ENCODE measurements at places on chromosomes 12 and 14.
A peak's percentile ranks its signal among the peaks of the same experiment; 100 is the strongest.

DNA sequence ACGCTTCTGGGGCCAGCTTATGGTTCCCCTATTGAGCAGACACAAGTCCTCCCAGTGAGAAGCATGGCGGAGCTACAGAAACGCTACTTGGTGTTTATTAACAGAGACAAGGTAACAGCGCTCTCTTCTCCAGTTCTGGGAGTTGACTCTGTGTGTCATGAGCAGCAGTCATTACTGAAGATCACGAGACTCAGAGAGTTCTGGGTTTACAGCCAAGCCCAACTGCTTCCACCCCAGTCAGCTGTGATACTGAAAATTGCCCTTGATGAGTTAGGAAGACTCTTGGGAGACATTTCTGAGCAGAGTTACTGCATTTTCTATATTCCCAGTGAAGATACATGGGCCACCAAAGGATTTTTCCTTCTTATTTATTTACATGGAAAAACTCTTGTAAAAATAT, 48.6 kb downstream of the CFAP251 start:
- DNase-seq: no peak

DNA sequence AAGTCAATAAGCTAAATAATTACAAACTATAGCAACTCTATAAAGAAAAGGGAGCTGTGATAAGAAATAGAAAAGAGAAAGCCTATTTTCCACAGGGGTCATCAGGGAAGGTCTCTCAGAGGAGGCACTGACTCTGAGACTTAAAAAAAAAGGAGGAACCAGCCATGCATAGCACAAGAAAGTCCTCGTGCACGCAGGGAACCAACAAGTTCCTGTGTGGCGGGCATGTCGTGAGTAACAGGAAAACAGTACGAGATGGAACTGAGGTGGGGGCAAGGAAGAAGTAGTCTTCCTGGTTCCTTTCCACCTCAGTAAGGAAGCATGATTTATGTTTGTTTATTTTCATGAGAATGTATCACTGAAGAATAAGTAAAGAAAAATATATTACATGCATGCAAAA, 367.0 kb upstream of the TMEM132C start:
- no peak for DNase-seq

GRCh38 chr14:57297852-57298251, 29.1 kb downstream of the AP5M1 start:
- DNase-seq: peak; percentile 20

- DNase-seq: peak; percentile 22
These were observed 51.2 kb downstream of the ACSS3 start for GRCh38 chr12:81128930-81129554.

GRCh38 chr14:100155756-100156616, 3.5 kb downstream of the DEGS2 start:
- DNase-seq: no peak

DNA sequence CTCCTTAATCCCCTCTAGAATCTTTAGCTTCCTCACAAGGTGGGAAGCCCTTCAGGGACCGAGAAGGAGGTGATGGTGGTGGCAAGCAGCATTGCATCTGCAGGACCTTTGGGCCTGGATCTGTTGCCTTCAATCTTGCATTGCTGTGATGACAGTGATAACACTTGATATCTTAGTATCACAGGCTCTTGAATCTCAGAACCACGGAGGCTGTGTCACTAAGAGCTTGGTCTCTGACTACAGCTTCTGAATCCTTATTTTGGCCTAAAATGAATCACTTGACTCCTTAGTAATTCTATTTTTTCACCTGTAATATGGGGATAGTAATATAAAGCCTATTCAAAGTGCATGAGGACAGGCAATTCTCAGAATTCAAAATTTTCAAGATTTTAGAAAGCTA, 8.9 kb upstream of the AMN1 start:
- no peak for DNase-seq

DNA sequence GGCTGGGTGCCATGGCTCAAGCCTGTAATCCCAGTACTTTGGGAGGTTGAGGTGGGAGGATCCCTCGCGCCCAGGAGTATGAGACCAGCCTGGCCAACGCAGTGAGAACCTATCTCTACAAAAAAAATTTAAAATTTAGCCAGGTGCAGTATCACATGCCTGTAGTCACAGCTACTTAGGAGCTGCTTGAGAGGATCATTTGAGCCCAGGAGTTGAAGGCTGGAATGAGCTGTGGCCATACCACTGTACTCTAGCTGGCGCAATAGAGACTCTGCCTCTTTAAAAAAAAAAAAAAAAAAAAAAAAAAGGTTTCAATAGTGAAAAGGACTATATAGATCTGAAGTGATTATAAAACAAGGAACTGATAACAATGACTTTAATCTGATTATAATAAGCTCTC, 13.5 kb downstream of the PSMA3 start:
- DNase-seq: no peak

- DNase-seq: no peak
These were observed 270.2 kb downstream of the IPO8 start for GRCh38 chr12:30425445-30425844.

- DNase-seq: no peak
These were observed 39.5 kb upstream of the RIN3 start for GRCh38 chr14:92473969-92474535.

GRCh38 chr14:99520571-99521081, 39.4 kb downstream of the CCNK start:
- DNase-seq: peak; percentile 15

- DNase-seq: no peak
These were observed 701.8 kb downstream of the TMTC2 start for GRCh38 chr12:83388551-83388950.

DNA sequence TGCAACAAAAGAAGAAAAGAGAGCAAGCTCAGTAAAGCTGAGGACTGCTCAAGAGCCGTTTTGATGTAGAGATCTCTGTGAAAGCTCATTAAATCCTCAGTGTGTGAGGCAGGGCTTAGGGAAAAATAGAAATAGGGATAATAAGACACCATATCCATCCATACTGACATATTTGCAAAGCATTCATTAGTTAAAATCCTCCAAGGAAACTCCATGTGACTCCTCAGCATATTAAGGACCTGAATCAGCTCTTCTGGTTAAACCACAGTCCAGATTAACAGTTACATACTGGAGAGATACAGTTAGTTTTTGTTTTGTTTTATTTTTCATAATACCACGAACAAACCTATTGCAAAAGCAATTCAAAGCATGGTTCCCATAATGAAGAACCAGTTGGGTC, 288.2 kb downstream of the PAWR start:
- DNase-seq: no peak

DNA sequence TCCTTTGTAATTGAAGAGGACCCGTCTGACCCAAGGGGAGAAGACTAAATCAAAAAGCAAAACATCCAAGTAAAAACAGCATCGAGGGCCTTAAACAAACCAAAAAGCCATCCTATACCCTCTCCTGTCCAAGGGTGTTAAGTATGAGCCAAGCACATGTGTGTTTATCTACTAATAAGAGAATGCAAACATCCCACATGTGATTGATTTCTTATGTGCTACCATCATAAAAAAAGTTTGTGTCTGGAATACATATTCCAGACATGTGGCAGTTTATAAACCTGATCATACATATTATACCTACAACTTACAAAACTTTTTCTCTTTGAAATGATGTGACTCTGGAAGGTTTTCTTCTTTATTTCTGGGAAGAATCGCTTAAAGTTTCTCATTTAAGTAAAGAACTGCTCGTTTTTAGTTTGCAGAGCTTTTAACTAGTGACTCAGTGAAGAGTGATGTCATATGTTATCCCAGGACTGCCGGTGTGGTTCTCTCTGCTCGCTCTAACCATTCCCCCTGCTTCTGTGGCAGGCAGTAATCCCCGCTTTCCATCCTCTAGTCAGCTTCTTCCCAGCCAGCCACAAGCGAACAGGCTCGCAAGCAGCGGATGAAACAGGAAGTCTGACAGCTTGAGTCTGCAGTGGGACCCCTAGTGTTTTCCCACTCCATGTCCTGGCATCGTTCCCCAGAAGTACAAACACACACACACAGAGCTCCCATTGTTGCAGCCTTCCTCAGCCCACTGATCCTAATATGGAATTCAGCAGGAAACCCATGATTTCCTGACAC, 431 bp upstream of the RHOJ start:
- DNase-seq: peak; percentile 96

GRCh38 chr14:104603711-104604401, 716 bp downstream of the TMEM179 start:
- DNase-seq: no peak

DNA sequence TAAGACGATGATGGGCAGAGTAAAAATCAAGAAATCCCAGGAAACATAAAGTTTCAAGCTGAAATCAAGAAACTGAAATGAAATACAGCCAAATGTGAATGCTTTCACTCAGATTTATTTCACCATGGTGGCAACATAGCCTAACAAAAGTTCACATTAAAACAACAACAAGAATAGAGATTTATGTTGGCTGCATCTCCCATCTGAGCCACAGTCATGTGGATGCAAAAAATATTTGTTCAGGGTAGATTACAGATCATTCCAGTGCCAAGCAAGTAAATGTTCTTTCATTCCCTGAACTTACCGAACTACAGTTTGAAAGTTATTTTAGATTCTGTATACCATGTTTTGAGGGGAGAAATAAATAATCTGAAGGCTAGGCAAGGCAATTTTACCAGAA, 159.9 kb upstream of the TMTC1 start:
- no peak for DNase-seq

DNA sequence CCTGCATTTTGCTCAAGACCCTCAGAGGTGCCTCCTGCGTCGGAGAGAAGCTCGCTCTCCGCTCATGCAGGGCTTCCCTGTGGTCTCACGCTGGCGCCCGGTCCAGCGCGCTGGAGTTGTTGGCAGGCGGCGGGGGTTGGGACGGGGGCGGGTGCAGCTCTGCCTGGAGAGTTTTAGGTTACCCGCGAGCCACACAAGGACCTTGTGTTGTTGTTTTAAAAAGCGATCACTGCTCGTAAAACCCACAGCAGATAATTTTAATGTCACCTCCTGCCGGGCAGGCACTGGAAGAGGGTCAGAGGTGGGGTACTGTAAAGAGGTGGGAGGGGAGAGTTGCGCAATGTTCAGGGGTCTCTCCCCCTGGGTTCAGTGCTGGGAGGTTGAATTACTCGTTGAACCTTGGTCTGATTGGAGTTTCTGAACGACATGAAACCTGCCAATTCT, 850 bp downstream of the SMOC1 start:
- DNase-seq: peak; percentile 48

DNA sequence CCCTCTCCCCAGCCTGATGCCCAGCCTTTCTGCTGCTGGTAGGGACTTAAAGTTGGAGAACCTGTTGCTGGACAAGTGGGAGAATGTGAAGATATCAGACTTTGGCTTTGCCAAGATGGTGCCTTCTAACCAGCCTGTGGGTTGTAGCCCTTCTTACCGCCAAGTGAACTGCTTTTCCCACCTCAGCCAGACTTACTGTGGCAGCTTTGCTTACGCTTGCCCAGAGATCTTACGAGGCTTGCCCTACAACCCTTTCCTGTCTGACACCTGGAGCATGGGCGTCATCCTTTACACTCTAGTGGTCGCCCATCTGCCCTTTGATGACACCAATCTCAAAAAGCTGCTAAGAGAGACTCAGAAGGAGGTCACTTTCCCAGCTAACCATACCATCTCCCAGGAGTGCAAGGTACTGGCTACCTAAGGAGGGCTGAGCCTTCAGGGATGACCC, 1.6 kb downstream of the TSSK4 start:
- DNase-seq: no peak

DNA sequence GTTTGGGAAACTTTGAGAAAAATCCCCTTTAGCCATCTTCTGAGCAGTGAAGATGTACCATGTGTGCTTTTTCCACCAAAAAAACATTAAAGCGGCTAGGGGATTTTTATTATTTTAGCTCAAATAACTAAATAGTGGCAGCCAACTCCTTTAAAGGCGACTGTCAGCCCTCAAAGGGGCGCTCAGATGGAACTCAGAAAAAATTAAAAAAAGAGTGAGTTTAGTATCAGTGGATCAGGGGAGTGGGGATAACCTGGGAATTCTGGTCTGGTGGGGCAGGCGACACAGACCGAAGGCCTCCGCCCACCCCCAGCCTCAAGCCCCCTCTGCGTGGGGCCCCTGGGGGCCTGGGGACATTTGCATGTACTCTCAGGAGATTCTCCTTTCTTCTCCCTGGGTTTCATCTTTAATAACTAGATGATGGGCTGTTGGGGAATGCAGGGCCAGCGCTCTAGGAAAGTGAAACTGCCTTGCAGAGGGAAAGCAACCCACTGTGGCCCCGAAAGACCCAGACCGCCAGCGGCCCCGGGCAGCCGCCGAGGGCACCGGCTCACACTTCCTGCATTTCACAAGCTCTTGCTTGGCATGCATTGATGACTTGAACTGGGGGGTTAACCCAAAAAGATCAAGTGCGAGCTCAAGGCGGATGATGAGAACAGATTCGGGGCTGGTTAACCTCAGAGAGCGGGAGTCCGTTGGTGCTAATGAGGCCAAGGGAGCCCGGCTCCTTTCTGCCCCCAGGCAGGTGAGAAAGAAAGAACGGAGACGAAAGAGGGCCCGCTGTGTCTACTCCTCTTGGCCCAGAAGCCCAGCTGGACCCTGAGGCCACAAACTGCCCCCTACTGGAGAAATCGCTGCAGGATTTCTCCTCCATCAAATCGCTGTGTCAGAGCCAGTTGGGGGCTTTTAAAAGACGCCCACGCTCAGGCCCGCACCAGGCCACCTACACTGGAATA, 7.3 kb upstream of the BATF start:
- DNase-seq: no peak

DNA sequence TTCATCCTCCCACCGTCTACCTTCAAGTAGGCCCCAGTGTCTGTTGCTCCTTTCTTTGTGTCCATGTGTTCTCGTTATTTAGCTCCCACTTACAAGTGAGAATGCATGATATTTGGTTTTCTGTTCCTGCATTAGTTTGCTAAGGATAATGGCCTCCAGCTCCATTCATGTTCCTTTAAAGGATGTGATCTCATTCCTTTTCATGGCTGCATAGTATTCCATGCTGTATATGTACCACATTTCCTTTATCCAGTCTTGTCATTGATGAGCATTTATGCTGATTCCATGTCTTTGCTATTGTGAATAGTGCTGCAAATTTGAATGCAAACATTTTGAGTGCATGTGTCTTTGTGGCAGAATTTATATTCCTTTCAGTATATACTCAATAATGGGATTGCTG, 259.6 kb upstream of the PELI2 start:
- DNase-seq: no peak

- DNase-seq: no peak
These were observed 182.8 kb downstream of the ASCL1 start for GRCh38 chr12:103140286-103140685.

- no peak for DNase-seq
These were observed 778 bp downstream of the SLC8B1 start for GRCh38 chr12:113333877-113334785.

- no peak for DNase-seq
These were observed 43.8 kb downstream of the RESF1 start for GRCh38 chr12:32002848-32003493.

DNA sequence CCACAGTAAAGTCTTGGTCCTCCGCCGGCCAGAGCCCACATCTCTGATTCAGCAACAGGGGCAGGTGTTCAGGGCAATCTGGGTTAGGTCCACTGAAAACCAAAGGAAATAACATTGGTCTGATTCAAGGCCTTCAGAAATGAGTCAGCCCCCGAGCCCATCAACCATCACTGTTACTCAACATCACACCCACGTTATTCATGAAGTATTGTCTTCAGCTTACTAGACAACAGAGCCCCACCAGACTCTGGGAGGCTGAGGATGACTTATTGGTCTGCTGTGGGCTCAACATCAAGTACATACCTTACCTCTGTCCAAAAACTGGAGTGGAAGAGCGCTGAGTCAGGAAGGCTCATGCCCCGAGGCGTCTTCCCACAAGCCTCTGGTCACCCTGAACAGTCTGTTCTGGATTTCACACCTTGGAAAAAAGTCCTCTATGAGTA, 97.5 kb downstream of the ZFP36L1 start:
- DNase-seq: peak; percentile 13

All from right hindlimb (tissue), 1 donor.